CD4-positive, alpha-beta T cell treated with Interleukin-17A for 1 hour (primary cell): ENCODE measurements at places on chromosomes 5 and 9.

DNA sequence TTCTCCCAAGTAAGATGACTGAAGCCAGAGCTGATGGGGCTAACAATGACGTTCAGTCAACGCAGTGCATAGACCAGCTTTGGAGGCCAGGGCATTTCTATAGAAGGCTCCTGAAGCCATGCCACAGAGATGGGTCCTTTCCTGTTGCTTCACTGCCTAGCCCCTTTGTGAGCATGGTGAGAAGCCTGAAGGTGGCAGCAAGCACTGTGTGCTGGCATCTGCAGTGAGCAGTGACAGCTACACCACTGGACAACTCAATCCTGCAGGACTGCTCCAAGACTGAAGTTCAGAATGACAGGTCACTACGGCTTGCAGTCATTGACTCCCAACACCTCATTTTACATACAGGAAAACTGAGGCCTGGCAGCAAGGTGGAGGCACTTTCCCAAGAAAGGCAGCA, 229.0 kb downstream of the TSSK1B start:
- no peak for DNase-seq

DNA sequence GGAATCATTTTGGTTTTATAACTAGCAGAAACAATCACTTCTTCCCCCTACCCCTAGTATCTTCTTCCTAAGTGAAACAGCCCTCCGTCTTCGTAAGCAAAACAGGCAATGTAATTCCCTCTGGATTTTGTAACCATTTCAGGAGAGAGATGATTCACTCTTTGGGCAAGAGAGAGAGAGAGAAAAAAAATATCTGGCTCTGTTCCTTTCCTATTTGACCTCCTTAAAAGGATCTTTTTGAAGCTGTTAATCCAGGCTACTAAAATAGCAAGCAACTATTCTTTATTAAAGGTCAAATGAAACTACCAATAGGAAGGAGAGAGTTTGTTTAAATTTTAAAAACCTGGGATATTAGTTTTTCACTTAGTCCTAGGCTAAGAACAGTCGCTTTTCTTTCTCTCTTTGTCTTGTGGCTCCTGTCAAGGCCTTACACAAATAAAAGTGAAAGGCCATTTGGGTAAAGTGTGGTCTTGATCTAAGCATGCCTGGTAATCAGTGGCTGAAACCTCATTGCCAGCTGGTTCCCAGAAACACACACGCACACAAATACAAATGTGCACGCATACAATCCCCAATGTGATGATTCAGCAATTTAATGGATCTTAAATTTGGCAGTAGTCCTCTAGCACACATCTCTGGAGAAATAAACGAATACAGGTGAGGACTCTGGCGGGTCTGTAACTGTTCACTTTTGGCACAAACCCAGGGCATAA, 70.2 kb downstream of the PRUNE2 start:
- no peak for DNase-seq

- no peak for DNase-seq
Measured at GRCh38 chr9:120692901-120693699, 21.2 kb downstream of the MEGF9 start.

GRCh38 chr5:126449751-126450271, 26.6 kb downstream of the GRAMD2B start:
- DNase-seq = peak; percentile 80

DNA sequence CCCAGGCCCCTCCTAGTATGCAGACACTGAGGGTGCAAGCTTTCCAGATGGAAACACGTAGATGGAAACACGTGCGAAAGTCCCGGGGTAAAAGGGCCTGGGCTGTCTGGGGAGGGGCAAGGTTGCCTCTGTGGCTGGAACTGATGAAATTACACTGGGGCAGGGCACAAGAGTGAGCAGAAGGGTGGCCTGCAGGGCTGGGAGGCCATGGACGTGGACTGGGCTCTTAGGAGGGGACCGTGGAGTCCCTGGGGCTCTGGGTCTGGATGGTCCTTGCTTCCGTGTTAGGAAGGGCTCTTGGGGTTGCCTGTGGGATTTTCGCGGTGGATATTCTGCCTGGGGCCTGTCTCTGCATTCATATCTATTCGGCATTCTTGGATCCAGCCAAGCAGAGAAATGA, 63.3 kb downstream of the IRX1 start:
- DNase-seq = no peak

- no peak for DNase-seq
Measured at GRCh38 chr5:75031366-75031765, 21.0 kb downstream of the GCNT4 start.

DNA sequence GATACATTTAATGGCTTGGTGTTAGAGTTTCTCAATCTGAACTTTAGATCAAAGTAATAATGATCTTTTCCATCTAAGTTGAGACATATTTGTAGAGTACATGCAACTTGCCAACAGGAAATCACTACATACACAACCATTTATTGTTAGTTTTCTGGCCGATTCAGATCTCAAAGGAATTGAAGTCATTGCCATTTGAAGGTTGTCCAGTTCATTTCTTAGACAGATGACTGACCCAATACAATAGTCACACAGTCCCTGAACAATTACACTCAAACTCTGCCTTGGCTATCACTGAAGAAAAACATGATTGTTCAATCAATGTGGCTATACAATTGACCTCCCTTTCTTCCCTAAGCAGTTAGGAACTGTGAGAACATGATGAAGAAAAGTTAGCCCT, 753.2 kb upstream of the RIOK2 start:
- DNase-seq = no peak

GRCh38 chr9:89274838-89275237, 36.2 kb upstream of the CKS2 start:
- DNase-seq = no peak

DNA sequence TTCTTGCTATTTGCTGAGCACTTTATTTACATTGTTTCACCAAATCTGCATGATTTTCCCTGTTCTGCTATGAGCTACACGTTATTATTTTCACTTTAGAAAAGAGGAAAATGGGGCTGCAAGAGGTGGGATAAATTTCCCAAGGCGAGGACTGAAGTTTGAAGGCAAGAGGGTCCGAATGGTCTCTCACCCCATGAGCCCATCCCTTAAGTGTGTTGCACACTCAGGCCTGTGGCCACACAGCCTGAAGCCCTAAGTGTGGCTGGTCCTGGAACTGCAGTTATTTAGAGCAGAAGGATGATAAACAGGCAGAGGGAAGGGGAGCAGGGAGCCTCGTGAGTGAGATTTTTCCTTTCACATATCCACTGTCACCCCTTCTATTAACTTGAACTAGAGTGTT, 7.8 kb downstream of the PDE8B start:
- no peak for DNase-seq

DNA sequence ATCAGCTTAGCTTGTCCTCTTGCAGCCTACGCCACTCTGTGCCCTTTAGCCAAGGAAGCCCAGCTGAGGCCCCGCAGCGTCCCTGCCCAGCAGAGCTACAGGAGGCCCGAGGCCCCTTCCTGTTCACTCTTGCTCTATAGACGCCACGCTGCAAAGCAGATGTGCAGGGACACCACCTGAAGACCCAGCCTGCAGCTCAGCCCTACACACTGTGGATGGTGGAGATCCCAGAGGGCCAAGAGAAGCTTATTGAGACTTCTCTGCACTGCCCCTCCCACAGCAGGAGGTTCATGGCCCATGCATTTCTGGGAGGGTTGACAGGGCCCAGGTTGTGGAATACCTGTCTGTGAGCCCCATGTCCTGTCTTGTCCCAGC, 33.6 kb downstream of the IRF1 start:
- no peak for DNase-seq

GRCh38 chr9:115672477-115673316, 480.9 kb upstream of the PAPPA start:
- DNase-seq = no peak

GRCh38 chr5:119537704-119538103, 85.4 kb downstream of the HSD17B4 start:
- DNase-seq = no peak

DNA sequence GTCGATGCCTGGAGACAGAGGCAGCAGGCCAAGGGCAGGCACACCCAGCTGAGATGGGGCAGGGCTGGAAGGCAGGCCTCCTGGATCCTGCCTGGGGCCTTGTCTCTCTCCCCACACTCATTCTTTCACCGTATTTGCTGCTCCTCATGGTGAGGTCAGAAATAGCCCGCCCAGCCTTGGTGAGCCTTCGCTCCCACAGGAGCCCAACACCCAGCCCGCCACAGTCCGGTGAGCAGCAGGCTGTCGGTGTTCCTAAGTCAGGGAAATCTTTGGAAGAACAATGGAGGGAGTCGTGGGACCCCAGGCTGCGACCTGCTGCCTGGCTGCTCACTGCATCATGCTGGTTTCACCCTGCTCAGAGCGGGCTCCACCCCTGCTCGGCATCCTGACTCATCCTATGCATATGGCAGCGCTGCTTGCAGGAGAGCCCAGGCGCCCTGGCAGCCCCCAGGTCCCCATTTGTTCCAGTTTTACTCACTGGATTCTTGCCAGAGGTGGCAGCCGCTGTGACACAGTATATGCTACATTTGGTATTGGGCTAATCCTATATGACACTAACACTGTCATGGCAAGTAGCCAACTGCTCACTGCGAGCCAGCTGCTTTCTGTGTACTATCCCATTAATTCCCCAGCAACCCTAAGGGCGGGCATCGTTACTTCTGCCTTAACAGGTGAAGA, 53.2 kb upstream of the NCS1 start:
- no peak for DNase-seq

DNA sequence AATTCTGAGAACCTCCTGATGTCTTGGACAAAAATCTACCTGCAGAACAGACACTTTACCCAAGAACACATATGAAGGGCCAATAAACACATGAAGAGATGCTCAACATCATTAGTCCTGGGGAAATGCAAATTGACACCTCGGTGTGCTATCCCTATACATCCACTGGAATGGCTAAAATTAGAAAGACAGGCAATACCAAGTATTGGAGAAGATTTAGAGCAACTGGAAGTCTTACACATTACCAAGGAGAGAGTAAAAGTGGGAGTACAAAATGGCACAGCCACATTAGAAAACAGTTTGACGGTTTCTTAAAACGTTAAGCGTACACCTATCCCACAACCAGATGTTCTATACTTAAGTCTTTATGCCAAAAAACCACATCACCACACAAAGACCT, 3.3 kb upstream of the TDRD7 start:
- no peak for DNase-seq

DNA sequence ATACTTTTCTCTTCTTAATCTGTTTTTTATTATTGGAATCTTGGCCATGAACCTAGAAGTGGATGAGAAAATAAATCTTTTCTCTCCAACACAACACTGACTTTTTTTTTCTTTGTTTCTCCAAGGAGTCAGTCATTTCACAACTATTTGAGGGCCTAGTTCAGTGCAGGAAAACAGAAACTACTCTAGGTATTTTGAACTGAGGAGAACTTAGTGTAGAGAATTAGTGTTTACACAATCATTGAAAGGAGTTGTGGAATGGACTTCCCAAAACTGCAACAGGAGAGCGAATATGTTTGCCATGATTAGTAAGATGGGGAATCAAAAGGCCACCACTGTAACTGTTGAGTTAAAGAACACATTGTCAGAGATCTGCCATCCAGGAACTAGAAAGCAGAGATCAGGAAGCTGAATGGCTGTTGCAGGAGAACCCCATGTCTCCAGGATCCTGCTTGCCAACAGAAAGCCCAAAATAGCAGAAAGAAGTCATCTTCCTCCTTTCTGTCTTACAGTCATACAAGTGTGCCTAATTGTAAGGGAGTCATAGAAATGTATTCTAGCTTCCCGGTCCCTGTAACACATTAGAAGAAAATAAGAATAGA, 20.3 kb upstream of the PCDH1 start:
- no peak for DNase-seq

- DNase-seq = no peak
Measured at GRCh38 chr5:36957953-36958537, 81.5 kb downstream of the NIPBL start.

- DNase-seq = no peak
Measured at GRCh38 chr9:134793288-134794188, 87.1 kb upstream of the FCN2 start.

GRCh38 chr9:133494636-133495326, 15.9 kb upstream of the SLC2A6 start:
- no peak for DNase-seq
